ENCODE measurements at places on chromosomes 1 and 21.

DNA sequence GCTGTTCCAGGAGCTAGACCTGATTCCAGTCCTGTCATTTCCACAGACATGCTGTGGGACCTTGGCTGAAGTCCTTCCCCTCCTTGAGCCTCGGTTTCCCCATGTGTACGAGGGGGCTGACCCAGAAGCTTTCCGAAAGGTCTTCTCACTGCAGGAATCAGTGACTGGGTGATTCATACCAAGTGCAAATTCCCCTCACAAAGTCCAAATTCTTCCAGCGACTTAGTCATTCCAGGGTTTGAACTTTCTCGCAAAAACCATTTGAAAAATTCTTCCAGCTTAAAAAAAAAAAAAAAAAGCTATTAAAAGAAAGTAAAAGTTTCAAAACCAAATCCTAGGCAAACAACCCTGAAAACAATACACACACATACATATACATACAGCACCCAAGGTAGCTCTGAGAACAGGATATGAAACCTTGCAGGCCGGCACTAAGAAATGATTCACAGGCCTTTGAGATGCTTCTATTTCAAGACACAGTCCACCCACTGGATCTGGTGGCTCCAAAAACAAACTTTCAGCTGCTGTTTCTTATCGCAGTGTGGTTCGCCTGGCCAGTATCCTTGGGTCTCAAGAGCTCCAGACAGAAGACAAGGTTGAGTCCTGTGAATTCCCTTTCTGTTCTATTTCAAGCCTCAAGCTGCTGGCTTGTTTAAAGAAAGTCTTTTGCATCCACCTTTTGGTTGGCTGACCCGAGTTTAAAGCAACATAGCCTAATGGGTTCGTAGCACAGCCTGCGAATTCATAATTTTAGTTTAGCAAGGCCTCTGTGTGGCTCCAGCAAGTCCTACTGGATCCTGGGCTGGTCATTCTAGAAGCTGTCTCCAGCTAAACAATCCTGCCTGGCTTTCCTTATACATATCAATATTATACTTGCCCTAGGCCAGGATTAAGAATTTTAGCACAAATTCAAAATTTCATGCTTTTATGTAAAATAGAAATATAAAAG, 18.0 kb upstream of the ID3 start:
- peak; percentile 94 for DNase-seq

GRCh38 chr1:241443561-241443960, 76.0 kb downstream of the FH start:
- DNase-seq: no peak

DNA sequence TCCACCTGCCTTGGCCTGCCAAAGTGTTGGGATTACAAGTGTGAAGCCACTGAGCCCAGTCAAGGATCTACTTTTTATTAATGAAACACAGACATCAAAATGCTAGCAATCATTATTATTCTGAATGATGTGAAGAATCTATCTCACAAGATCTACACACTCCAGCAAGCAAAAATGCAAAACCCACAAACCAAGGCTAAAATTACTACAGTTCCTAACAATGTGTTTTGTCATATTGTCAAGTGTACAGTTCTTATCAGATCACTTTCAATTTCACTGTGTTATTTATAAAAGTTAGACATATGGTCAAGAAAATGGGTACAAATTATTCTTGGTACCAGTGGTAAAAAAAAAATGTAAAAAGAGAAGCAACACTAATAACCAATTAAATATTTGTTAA, 61.3 kb upstream of the SDC3 start:
- no peak for DNase-seq

- DNase-seq: no peak
Measured at GRCh38 chr1:38208716-38209632, 162.4 kb upstream of the POU3F1 start.

- peak; percentile 49 for DNase-seq
Measured at GRCh38 chr1:94560333-94560732, 18.8 kb upstream of the F3 start.

GRCh38 chr1:204278958-204279357, 65.2 kb upstream of the GOLT1A start:
- no peak for DNase-seq

DNA sequence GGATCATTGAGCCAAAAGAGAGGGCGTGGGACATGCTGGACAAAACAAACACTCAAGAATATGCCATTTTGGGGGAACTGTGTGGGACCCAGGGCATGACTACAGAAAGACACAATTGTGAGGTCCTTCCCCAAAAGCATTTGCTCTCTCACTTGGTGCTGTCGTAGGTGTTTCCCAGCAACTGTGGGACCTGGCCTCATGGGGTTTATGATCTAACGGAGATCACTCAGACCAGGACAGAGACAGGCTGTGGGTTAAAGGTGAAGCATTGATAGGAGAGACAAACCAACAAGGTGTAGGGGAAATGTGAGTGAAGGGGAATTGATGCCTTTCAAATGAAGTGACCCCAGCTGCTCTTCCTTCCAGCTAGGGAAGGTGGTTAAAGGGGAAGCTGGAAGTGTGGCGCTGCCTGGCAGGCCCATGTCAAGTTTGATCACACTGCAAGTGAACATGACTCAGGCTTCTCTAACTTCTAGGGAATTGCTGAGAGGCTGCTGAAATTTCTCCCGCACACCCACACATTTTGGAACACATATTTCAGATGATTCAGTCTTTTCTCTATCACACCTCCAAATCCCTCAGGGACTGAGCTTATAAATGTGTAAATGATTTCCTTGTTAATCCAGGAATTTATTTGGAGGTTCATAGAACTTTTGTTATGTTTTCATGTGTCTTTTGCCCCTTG, 30.2 kb downstream of the TRAF5 start:
- peak; percentile 62 for DNase-seq

DNA sequence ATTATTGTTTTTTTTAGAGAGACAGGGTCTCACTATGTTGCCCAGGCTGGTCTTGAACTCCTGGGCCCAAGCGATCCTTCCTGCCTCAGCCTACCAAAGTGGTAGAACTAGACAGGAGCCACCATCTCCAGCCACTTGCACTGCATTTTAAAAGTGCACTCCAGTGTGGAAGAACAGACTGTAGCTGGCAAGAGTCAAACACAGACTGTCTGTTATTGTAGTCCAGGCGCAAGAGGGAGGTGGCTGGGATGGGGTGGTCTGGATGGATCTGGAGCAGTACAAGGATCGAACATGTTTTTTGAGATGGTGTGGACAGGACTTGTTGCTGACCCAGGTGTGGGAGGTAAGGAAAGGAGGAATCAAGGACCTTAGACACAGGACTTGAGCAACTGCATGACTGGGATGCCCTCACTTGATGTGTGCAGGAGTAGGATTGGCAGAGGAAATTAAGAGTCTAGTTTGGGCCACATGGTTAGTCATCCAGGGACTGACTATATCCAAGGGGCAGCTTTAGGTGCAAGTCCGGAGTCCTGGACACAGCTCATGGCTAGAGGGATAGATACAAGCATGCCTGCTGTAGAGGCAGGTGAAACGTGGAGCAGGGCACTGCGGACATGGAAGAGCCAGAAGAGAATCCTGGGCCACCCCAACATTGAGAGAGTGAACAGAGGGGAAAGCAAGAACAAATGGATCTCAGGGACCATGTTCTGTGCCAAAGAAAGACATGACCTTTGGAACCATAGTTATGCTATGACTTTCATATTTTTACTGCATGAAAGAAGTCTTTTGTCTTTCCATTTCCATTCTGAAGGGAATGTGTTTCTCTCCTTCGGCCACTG, 42.0 kb downstream of the ELK4 start:
- DNase-seq: no peak

GRCh38 chr1:64173336-64173940, 30.0 kb upstream of the UBE2U start:
- no peak for DNase-seq

GRCh38 chr1:16175610-16176553, 20.0 kb upstream of the EPHA2 start:
- DNase-seq: peak; percentile 95

- no peak for DNase-seq
Measured at GRCh38 chr21:42190486-42190863, 28.5 kb upstream of the ABCG1 start.

- no peak for DNase-seq
Measured at GRCh38 chr1:183544598-183545297, 45.5 kb downstream of the NCF2 start.

DNA sequence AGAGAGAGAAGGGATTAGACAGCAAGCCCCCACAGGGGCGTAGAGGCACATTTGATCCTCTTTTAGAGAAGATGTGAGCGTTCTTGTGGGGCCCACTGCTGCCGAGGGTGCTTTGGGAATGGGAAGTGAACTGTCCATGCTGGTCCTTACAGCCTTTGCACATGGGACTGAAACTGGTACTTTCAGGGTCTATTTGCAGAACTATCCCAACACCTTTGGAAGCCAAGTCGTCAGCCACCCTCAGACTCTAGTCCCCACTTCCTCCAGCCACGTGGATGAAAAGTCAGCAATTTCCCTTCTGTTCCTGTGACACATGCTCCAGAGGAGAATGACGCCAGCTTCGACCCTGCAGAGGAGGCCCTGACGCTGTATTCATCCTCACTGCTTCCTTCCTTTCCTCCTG, 2.6 kb upstream of the RAB7B start:
- peak; percentile 16 for DNase-seq

Data from fibroblast of skin of right biceps (primary cell).